ENCODE measurements at places on chromosomes 2 and 18. TPM values are rescaled to one million over a fixed set of nuclear protein-coding genes. Genes with fewer than 3 reads are reported as not detected.

The CHRNG gene
- not detected for total RNA-seq

The ANKRD30BL gene
- total RNA-seq, result not detected

The PID1 gene
- total RNA-seq, result 2.4 TPM

The DSG1 gene
- 48.9 TPM for total RNA-seq

The HDHD2 gene
- total RNA-seq, result 16.9 TPM

The MERTK gene
- 2.3 TPM for total RNA-seq

The DAPL1 gene
- total RNA-seq, result 2.5 TPM

The VWC2L gene
- total RNA-seq, result not detected
